ENCODE measurements at places on chromosomes 7 and 10.

DNA sequence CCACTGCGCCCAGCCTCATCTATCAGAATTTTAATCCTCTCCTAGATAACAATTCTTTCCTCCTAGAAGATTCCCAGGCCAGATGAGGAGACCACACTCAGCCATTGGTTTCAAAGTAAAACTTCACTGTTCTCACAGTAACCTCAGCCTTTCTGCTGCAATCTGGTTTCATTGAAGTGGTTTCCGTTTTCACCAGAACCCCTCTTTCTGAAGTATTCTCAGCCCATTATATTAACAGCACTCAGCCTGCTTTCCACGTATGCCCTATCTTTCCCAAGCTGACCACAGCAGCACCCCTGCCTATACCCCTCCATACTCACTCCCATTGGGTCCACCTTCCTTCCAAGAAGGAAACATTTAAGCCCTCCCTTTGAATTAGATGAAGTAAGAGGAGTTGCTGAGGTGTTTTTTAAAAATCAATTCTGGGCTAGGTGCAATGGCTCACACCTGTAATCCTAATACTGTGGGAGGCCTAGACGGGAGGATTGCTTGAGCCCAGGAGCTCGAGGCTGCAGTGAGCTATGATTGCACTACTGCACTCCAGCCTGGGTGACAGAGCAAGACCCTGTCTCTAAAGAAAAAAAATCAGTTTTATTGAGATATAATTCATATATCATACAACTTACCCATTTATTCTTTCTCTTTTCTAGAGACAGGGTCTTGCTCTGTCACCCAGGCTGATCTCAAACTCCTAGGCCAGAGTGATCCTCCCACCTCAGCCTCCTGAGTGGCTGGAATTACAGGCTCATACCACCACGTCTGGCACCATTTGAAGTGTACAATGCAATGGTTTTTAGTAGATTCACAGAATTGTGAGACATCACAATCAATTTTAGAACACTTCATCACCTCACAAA lies 11.3 kb downstream of the PLAU start:
- DNase-seq: no peak

DNA sequence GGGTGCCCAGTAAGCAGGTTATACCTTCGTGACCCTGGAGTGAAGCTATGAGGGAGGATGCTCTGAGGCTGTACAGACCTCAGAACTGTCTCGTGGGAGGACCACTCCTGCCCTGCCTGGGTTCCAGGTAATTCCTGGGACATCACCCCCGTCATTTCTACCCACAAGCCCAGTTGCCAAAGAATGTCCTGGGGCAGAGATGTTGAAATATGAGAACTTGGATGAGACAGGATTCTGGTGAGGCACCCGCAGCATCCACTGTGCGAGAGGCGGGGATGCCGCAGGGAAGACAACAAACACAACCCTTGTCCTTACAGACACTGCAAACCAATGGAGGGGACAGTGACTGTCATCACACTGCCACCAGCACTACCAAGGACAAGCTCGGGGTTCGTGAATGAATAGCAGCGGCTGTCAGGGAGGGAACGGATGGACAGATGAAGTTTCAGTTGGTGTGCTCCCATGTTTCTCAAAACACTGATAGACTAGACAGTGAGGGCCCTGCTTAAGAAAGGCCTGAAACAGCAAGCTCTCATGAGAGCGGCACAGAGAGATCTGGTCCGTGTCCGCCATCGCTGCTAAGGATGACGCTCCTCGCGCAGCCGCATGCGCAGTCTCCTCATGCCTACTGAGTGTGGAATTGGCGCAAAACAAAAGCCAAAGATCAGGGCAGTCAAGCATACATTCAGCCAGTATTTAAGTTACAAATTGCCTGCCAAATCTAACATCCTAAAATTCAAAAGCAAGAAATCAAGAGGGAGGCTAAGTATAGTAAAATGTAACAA lies 82.0 kb upstream of the RHEB start:
- DNase-seq: no peak

GRCh38 chr7:142030848-142031247 lies 35.2 kb downstream of the MGAM start:
- DNase-seq: peak; percentile 46

DNA sequence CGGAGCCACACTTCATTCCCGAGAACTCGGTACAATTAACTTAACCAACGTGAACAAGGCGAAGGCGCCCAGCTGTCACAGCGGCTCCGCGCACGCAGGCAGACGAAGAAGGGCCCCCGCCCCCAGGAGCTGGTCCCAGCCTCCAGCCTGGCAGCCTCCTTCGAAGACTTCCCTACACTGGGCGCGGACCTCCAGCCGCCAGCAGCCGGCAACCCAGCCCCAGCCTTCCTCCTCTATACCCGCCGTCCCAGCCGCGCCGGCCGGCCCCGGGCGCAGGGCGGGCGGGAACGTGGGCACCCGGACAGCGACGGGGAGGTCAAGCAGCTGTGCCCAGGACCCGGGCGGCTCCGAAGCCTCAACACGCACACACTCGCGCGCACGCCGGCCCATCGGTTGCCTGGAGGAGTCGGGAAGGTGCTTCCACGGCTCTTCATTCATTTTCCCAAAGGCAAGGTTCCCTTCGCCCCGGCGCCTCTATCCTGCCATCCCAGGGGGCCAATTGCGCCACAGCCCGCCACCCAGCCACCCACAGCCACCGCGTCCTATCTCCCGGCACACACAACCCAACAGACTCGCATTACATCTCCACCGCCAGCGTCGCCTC lies 1.6 kb downstream of the CHST15 start:
- no peak for DNase-seq

DNA sequence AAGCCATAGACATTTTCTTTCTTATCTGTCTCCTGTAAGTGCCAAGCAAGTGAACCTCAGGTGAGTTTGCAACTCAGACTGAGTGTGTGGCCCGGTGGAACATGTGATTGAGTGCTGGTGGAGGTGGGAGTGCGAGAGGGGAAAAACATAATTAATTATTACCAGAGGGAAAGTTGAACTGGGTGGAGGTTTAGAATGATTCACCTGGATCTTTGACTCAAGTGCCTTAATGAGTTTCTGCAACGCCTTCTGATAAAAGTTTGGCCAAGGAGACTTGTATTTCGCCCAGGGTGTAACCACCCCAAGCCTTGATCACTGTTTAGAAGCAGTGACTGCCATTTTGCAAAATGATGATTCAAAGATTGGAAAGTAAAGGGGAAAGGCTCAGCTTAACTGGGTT lies 513.9 kb downstream of the GATA3 start:
- no peak for DNase-seq

GRCh38 chr7:128321044-128321422 lies 22.7 kb downstream of the RBM28 start:
- DNase-seq: peak; percentile 25

GRCh38 chr7:96320442-96320841 lies 1.5 kb downstream of the SLC25A13 start:
- no peak for DNase-seq

- no peak for DNase-seq
Observed at GRCh38 chr7:55107946-55108345, 89.1 kb downstream of the EGFR start.

DNA sequence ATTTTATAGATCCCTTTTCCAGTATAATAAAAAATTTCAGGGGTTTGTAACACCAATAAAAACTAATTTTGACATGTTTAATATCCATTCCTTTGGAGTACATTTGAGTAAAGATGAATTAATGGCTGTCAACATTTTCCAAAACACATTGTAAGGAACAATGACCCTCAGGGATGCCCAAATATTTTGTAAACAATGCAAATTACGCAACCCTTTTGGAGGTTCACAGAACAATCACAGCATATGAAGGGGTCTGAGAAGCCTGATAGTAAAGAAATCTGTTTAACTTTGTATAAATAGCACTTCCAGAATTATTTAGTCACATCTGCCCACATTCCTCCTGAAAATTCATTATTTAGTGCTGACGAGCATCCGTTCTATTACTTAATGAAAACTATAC lies 152.8 kb upstream of the FEZF1 start:
- no peak for DNase-seq

- DNase-seq: no peak
Observed at GRCh38 chr7:125173571-125173970, 243.9 kb upstream of the POT1 start.

- no peak for DNase-seq
Observed at GRCh38 chr7:14688208-14688607, 214.3 kb downstream of the DGKB start.

DNA sequence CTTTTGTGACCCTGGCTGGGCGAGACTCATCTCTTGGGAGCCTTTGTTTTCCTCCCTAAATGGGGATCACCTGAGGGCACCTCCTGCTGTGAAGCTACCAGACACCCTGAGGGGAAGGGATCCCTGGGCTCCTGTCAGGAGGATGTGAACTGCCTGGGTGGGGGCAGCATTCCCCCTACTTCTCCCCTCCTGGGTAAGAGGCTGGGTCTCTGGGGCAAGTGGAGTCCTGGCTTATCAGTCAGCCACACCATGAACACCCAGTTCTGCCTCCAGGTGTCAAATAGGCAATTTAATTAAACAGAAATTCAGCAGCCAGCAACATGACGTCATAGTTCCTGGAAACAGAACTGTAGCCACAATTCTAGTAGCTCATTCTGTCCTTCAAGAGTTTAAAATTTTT lies 97.7 kb upstream of the RET start:
- no peak for DNase-seq

GRCh38 chr7:33373195-33373594 lies 243.8 kb downstream of the BBS9 start:
- DNase-seq: no peak

DNA sequence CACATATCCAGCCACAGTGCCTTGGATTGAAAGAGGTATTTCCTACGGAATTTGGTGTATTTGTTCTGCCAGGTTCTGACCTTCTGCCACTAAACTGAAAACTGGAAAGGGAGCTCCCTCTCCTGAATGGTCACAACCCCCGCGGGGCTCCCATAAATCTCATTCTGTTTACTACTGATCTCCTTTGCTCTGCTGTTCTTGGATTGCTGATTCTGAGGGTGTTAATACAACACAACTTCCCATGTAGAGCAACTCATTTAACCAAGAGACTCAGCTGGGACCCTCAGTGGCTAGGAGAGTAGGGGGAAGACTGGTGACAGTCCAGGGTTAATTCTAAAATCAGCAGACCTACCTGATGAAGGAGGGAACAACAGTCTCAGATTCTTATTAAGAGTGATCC lies 662.9 kb downstream of the INHBA start:
- DNase-seq: no peak

DNA sequence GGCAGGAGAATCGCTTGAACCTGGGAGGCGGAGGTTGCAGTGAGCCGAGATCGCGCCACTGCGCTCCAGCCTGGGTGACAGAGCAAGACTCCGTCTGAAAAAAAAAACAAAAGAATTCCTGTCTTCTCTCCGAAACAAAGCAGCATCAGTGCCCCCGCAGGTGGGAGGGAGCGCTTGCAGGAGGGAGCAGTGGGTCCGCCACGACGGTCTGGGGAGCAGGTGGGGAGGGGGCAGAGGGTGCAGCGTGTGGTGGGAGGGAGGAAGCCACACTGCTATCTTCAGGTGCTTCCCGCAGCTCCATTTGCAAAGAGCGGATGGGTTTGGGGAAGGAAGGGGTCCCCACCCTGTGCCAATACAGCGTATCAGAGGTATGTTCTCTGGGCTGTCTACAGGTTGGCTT lies 31.7 kb downstream of the LIMK1 start:
- DNase-seq: no peak

DNA sequence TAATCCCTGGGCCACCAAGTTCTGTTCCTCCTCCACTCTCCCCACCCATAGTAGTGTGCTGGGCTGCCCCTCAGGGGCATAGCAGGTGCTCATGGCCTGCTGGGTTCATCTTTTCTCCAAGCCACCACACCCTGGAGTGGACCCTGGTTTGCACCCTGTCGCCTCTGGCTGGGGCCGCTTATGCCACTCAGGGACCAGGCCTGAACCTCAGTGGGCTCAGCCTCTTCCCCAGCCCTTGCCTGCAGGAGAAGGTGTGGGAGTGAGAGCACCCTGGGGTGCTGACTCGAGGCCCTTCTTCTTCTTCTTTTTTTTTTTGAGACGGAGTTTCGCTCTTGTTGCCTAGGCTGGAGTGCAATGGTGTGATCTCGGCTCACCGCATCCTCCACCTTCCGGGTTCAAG lies 10.2 kb downstream of the CLIP2 start:
- DNase-seq: no peak

- DNase-seq: no peak
Observed at GRCh38 chr10:119806334-119807130, 66.1 kb downstream of the MCMBP start.

- no peak for DNase-seq
Observed at GRCh38 chr7:71626206-71626605, 494.3 kb downstream of the GALNT17 start.

DNA sequence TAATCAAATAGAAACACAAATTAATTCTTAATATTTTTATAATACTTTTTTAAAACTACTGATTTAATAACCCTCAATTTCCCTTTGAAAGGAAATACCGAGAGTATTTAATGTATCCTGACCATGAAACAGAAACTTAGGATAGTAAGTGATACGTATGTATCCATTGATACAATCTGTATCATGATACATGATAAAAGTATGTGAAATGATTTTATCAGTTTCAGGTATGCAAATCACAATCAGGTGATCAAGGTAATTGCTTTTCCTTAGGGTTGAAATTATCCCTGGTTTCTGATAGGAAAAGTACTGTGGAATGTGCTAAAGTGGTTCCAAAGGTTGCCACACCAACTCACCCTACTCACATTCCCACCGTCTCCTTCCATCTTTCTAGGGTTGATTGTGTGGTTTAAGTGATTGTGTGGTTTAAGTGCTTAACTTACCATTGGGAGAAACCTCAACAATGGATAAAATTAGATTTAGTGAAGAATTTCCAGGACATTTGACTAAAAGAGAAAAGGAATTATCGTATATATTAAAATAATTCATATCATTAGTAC lies 138.3 kb downstream of the LRRN3 start:
- DNase-seq: no peak

GRCh38 chr10:74153123-74153522 lies 2.1 kb downstream of the ADK start:
- DNase-seq: peak; percentile 40

GRCh38 chr10:51532044-51532443 lies 167.4 kb downstream of the CSTF2T start:
- no peak for DNase-seq

GRCh38 chr10:102285133-102285532 lies 39.8 kb downstream of the GBF1 start:
- DNase-seq: no peak

DNA sequence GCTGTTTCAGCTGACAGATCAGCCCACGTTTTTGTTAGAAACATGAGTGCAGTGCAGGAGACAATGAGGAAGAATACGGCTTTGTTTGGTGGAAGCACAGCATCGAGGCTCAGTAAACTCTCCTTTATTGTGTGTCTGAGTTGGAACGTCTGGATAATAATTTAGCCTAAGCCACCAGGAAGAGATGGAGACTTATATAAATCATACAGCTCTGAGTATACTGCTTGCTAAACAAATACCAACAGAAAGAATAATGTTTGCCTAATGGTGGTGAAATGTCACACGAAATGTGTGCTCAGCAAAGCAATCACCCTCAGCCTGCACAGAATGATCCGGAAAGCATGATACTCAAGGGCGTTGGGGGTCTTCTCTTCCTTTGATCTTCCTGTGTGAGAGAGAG lies 664.1 kb upstream of the ADARB2 start:
- no peak for DNase-seq

DNA sequence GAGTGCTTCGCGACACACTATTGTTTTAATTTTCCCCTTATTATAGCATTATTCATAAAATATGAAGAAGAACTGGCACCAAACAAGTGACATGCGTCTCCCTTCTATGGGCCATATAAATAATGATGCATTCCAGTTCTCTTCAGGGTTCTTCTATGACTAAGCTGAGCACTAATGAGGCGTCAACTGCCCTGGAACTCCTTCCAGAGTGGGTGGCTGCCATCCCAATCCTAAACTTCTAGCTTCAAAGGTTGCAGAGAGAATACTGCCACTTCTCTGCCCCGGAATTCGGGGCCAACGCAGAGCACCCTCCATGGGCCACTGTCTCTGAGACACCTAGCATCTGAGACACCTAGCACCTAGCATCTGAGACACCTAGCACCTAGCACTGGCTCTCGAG lies 37.7 kb upstream of the FOXI2 start:
- DNase-seq: no peak

Data from Kasumi-1 (cell line).